HAP-1 (cell line): ENCODE measurements at places on chromosomes 3 and 15.

- DNase-seq: no peak
Observed at GRCh38 chr15:100247228-100248225, 94.2 kb downstream of the ADAMTS17 start.

DNA sequence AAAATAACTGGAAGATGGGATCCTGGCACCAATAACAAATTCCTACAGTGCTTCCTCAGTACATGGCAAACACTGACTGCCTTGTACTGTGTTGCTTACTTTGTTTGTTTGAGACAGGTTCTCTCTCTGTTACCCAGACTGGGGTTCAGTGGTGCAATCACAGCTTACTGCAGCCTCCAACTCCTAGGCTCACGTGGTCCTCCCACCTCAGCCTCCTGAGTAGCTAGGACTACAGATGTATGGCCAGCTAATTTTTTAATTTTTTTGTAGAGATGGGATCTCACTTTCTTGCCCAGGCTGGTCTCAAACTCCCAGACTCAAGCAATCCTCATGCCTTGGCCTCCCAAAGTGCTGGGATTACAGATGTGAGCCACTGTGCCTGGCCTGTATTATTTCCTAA, 3.7 kb upstream of the ALPK3 start:
- no peak for DNase-seq

DNA sequence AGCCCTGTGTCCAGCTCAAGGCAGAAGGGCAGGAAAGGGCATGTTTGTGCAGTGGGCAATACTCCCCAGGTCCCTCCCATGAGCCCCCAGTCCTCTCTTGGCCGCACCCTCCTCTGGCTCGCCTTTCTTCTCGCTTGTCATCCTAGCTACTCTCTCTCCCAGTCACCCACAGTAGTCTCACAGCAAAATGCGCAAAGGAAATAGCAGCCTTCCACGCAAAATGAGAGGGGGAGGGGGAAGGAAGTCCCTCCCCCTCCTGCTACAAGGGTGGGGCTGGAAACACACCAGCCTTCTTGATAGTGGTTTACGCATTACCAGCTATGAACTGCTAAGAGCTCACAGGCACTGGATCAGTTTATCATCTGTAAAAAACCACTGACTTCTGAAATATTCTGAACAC, 83.8 kb downstream of the GADL1 start:
- DNase-seq: no peak

DNA sequence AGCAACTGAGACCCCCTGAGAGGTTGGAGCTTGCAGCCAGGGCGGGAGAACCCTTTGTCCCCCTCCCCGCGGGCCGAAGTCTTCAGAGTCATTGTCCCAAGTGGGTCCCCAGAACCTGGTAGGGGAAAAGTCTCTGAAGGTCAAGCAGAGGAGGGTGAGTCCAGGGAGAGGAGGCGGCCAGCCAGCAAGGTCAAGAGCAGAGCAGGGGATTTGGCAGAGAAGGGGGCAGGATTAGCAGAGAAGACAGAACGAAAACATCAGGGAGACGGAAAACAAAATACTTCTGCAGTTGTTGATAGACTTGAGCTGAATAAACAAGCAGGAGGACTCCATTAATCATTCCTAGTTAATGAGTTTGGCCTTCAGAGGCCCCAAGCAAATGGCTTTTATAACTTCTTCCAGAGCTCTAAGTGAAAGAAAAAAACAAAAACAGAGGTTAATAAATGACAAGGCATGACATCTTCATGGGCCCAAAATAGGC, 66.7 kb downstream of the GRIP2 start:
- DNase-seq: no peak

GRCh38 chr3:10766049-10766705, 49.9 kb upstream of the SLC6A11 start:
- DNase-seq: no peak

DNA sequence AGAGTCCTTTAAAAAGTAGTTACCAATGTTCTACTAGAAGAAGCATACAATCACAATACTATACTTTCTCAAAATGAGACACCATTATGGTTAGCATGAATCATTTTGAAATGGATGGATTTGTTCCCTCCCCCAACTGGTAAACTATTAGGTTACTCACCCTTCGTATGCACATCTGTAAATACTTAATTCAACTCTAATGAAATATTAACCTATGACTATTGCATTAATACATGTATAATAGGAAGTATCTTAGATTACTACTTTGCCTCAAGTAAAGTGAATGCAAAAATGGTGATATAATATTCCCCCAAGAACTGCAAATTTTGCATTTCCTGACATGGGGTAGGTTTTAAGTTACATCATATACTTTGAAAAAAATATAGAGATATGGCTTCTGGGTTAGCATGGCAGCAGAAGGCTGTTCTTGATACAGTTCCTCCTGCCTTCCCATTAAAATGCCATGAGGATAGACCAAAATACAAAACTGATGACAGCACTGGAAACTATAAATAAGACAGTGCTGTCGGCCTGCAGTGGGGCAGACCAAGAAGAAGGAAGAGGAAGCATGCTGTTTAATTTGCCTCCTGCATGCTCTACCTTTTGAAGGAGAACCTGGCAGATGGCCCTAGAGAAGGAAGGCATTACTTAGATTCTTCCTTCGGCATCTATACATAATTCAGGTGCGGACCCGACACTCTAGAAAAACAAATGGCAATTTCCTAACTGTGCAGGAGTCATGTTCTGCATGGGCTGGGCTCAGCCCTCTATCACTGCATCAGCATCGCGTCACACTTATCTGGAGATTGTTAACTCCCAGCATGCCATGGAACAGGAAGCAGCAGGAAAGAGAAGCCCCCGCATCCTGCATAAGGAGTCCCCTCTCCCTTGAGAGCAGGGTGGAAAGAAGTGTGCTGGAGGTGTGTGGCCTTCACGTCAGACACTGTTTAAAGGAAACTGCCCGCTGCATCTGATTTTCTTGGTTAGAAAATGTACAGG, 41.8 kb upstream of the NEO1 start:
- no peak for DNase-seq
